ENCODE measurements at places on chromosomes 4 and X.

DNA sequence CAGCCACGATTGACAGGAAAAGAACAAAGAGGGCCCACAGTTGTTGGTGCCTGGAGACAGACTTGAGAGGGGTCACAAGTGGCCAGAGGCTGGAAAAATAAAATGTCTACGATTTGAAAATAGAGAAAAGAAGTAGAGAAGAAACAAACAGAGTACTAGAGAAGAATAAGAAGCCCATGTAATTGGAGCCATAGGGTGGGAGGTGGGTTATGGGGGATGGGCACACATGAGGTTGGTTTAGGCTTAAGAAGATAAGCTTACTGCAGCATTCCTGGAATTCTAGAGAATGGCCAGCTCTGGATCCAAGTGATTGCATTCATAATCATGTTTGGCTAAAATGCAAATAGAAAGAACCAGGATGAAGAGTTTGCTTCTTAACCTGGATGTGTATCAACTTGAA, 210.7 kb downstream of the MAML3 start:
- DNase-seq: no peak

- no peak for DNase-seq
Observed at GRCh38 chr4:74112399-74113105, 13.6 kb upstream of the CXCL2 start.

DNA sequence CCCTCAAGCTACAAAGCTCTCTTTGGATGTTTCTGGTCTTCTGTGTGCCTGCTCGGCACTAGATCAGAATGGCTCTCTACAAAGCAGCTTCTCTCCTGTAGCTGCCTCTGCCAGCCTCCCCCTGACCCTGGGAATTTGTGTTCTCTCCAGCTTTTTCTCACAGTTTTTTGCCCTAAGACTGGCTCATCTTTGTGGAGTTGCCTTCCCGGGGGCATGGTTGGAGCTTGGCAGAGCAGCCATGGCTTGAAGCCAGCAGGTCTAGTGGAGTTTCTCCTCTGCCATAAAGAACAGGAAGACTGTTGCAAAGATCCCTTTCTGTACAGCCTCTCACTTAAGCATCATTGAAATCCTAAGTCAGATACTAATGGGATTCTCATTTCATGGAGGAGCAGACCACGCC, 163.3 kb upstream of the MAMLD1 start:
- no peak for DNase-seq

GRCh38 chr4:186586205-186586604, 30.8 kb upstream of the MTNR1A start:
- no peak for DNase-seq

DNA sequence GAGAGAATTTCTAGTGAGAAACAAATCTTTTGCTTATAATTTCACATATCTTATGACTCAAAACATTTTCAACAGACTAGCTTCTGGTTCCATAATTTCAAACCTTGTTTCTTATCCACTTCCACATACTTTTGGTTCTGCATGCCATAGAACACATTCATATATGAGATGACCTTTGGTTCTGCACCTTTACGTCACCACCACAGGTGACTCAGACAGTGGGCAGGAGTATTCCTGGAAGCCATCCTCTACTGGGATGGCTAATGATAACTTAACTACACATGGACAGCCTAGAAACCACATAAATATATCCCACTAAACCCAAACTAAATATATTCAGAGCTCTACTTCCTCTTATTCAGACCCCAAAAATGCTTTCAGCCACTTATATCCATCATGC, 133.3 kb downstream of the DCK start:
- DNase-seq: no peak
